Fibroblast of skin of back (primary cell): ENCODE measurements at places on chromosomes 6 and 20.
A peak's percentile ranks its signal among the peaks of the same experiment; 100 is the strongest.

DNA sequence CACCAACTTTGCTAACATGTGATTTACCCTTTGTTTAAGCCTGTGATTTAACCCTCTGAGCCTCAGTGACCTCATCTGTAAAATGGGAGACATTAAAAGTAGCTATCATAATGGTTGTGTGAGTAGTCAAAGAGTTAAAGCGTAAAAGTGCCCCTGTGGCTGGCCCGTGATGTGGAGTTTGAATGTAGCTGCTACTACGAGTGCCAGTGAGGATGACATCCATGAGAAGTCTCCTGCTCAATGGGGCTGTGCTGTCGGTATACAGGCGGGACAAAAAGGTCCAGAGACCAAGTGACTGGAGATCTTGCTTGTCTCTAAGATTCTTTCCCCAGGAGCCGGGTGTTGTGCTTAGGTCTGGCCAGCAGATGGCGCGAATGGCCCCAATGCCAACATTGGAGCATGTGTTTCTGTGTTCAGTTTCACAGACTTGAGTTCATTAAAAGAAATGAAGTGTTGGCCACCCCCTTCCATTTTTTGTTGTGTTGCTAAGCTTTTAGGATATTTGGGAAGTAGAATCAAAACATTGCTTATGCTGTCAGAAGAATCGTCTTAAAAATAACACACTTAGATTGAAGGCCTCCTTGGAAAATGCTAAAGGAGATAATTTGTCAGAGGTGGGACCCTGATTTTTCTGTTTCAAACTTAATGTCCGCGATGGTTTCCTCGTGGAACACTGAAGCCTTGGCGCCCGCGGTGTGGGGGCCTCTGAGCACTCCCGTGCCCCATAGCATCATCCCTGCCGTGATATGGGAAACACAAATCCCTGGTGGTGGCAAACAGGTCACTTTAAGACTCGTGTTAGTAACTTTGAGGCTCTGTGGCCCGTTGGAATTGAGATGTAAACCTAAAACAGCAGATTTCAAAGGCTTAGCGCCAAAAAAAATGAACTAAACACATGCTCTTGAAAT lies 9.3 kb upstream of the RBM38 start:
- peak; percentile 62 for DNase-seq

- DNase-seq: peak; percentile 91
These were observed 57.9 kb downstream of the TRIM38 start for GRCh38 chr6:26020329-26021000.

GRCh38 chr20:41510224-41510623 lies 108.0 kb downstream of the CHD6 start:
- DNase-seq: no peak

- DNase-seq: no peak
These were observed 11.9 kb downstream of the C6orf52 start for GRCh38 chr6:10682355-10682988.
